MG63 (cell line): ENCODE measurements at places on chromosomes 11 and 22.

- peak; percentile 25 for DNase-seq
These were observed 24.1 kb downstream of the GRAMD1B start for GRCh38 chr11:123454060-123454651.

DNA sequence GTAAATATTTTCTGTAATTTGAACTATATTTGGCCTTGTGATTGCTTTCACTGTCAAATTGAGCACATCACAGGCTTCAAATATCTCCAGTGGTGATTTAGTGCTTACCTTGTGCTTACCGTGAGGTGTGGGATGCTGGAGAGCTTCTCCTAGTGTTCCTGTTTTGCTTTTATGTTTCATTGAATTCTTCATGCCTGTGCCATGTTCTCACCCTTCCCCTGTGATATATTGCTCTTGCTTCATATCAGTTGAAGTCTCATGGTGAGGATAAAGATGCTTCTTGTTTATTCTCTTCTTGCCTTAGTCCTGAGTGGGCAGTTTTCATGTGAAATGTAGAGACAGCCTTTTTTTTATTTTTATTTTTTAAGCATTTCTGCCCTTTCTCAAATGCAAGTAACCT is 198.0 kb upstream of the PDGFD start:
- no peak for DNase-seq

DNA sequence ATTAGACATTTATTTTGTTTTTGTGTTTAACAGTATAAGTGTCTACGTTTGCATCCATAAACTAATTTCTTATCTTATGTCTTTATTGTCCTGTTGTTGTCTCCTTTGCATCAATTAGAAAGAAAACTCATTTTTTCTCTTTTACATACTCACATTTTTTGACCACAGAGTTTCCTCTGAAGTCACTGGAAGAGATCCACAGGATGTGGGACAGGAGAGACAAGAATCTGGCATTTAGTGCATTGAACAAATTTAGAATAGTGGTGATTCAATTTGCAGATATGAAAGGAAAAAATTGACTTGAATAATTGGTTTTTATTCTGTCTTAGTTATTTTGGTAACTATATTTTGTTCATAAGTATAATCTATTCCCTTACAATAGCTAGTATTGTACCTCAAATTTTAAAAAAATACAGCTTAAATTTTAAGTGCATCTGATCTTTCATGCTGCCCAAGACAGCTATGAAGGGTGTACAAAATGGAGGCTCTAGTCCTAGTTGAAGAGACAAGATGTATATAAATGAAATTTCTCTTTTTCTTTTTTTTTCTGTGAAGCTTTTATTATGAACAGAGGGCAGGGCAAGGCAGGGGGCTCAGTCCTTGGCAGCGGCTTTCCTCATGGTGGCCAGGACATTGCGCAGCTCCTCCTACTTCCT is 24.4 kb downstream of the HORMAD2 start:
- no peak for DNase-seq

DNA sequence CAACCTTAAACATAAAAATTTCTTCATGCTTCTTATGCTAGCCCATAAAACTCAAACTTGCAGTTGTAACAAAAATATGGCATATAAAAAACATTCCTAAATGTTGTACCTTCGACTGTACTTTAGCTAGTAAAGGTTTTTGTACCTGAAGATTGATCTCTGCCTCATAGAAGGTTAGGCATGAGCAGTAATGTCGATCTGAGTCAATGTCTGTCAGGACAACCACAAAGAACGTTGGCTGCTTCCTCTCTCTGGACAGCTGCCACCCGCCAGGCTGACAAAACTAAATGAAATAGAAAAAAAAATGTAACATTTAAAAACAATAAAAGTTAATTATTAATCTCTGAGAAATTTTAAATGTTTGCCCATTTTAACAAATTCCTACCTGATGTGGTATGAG is 251.3 kb downstream of the SBF2 start:
- no peak for DNase-seq

GRCh38 chr11:70762810-70763209 is 364.5 kb downstream of the CTTN start:
- DNase-seq: no peak

GRCh38 chr11:2555336-2555735 is 110.5 kb downstream of the KCNQ1 start:
- DNase-seq: no peak

DNA sequence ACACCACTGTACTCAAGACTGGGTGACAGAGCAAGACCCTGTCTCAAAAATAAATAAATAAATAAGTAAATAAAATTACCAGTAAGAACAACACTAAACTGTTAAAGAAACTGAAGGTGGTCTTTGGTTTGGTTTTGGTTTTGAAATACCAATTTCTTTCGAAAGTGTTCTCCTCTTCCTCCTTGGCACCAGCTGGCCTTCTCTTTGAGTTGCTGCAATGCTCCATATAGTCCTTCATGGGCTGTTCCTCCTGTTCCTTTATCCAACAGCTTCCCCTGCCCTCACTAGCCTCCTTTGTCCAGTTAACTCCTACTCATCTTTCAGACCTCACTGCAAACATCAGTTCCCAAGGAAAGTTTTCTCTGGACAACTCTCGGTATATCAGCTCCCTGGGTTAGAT is 5.0 kb upstream of the UVRAG start:
- no peak for DNase-seq

GRCh38 chr11:131392528-131393255 is 22.3 kb downstream of the NTM start:
- no peak for DNase-seq

DNA sequence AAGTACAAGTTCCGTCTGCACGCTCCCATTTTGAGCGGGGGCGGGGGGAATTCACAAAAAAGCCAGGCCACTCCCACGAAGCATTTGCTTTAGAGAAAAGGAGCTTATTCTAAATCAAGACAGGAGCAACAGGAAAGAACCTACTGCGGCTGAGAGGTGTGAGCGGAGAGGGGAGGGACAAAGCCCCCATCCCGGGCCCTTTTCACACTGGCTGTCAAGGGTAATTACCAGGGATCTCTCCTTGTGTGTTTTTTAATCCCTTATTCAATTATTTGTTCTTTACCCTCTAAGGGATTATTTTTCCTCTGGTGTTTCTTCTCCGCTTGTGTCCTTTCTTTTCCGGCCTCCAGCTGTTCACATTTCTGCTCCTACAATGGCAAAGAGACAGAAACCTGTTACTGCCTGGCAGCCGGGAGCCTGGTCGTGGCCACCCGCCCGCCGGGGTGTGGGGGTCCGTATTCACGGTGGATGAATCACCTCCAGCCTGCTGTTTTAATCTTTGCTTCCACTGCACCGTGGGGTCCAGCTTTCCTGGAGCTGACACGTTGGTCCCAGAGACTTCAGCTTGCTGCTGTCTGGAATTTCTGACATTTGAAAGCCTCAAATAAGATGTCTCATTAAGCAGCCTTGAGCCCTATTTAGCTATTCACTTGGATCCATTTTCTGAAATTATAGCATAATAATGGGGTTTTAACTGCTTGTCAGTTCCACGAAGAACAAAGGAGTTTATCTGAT is 61.4 kb upstream of the FADD start:
- no peak for DNase-seq

DNA sequence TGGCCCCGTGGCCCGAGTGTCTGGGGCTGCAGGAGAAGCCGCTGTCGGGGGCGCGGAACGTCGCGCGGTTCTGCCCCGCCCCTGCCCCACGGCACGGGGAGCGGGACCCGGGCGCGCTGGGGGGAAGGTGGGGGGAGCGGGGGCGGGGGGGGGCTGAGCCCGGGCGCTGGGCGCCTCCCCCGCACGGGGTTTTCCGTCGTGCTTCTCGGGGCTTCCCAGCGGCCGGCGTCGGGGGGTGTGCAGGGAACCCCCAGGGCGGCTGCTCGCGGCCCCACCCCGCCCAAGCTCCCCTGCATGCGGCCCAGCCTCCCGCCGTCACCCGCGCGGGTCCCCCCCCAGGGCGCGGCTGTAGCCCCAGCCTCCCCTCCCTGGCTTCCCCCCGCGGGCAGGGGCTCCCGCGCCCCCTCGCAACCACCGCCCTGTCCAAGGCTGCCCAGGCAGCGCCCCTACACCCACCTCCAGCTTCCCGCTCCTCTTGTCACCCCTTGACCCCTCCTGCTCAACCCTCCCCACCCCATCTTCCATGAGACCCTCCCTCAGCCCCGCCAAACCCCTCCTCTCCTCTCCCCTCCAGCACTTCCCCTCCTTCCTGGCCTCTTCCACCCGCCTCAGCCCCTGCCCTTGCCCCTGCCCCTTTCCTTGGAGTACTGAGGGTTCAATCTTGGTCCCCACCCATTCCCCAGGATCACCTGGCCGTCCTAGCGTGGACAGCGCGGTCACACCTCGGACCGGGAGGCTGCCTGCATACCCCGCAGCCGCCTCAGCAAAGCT is 1.7 kb downstream of the IL17REL start:
- no peak for DNase-seq

DNA sequence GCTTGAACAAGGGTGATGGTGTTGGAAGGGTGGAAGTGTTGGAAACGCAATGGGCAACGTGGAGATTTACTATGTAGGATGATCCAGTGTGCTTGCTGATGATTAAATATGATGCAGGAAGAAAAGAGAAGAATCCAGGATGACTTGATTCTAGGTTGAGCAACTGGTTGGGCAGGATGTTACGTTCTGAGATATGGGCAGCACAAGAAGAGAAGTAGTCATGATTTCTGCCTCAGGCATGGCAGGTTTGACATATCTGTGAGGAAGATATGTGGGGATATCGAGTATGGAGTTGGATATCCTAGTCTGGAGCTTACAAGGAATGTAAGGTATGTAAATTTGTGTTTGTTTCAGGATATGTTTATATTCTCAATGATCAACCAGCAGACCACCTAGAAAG is 1.9 kb downstream of the OR52K1 start:
- no peak for DNase-seq

GRCh38 chr11:46307785-46308341 is 30.4 kb downstream of the CREB3L1 start:
- no peak for DNase-seq

DNA sequence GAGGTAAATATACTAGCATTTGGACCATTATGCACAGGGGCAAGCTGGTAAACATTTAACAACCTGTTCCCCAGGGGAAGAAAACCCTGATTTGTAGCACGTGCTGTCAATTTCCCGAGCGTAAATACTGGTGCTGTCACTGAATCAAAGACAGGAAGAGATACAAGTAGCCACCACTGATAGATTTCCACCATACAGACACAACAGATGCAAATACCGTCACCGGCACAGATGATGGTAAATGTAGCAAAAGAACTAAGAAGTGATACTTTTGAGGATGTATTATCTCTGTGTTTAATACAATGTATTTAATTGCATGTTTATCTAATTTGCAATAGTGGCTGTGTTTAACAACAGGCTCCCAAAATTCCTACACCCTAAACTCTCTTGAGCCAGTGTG is 39.6 kb downstream of the SHISAL1 start:
- no peak for DNase-seq

GRCh38 chr11:48020092-48020755 is 39.9 kb downstream of the PTPRJ start:
- no peak for DNase-seq

DNA sequence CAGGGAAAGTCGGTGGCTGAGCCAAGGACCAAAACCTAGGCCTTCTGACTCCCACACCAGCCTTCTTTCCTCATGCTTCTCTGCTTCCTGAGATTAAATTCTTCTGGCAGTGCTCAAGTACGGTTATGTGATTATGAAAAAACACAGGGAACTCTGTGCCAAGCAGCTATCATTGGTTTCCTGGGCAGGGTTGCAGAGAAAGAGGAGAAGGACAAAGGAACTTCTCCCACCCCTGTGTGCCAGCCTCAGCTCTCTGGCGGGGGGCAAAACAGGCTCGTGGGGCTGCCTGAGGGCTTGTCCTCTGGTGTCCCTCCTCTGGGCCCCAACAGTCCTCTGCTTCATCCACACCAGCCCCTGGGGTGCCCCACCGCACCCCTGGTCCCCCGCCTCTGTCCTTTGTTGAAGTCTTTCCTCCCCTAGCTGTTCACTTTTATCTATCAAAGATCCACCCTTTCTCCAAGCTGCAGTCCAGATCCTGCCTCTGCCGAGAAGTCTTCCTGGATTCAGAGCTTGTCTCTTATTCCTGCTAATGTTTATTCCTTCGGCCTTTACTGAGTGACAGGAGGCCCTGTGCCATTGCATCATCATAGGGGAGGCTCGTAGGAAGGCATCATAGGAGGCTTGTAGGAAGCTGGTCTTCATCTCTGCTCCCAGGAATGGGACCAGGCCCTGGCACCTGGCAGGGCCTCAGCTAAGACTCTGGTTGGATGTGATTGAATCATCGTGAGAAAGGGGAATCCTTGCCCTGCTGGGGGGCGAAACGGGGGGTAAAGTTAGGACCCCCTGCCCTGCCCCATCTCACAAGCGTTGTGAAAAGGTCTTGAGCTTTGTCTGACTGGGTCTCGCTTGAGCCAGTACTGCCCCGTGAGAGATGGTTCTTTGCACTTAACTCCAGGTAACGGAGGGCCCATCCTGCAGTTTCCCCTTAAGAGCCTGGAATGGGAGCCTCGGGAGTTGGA is 11.5 kb upstream of the FTH1 start:
- DNase-seq: no peak

DNA sequence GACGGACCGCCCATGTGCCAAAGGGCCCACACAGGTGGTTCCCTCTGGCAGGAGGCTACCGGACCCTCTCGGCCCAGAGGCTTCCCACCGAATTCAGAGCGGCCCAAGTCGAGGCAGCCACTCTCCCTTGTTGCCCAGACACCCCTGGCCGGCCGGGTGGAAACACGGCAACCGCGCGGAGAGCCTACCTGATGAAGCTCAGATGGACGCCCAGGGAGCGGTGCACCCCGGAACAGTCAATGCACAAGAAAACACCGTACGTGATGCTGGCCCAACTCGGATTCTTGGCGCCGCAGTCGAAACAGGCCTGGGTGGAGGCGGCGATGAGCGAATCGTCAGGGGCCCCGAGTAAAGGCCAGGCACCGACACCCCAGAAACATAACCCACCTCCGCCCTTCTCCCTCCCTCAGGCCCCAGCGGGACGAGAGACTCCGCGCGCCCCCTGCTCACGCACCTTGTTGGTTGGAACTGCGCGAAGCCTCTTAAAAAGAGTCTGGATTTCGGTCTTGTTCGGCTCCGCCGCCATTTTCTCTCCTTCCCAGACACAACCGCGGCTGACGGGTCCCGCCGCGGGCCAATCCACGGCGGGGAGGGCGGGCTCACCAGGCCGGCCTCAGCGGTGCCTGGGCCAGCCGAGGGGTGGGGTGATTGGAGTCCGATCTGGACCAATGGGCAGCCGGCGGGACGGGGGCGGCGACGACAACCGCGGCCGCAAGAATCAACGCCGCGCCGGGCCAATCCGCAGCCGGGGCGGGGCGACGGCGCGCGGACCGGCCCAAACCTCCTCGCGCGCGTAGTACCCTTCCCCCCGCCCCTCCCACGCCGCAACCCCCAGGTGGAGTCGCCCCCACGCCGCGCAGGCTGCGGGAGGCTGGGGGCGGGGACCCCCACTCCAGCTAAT is at the start of gene ARFGAP2:
Gene ARFGAP2 (minus strand): TSS at position 552 of the 901 bp plus-strand sequence. CDS start 26 bp downstream, at position 526.
- DNase-seq: peak; percentile 98

- DNase-seq: no peak
These were observed 10.5 kb upstream of the CCND1 start for GRCh38 chr11:69630424-69630823.

- DNase-seq: no peak
These were observed 193.6 kb downstream of the FAM76B start for GRCh38 chr11:95595973-95596489.

GRCh38 chr11:122670131-122670530 is 14.6 kb downstream of the UBASH3B start:
- no peak for DNase-seq
